ENCODE measurements at places on chromosomes 12 and 14.
A peak's percentile ranks its signal among the peaks of the same experiment; 100 is the strongest.

GRCh38 chr14:24808412-24808811 lies 174.4 kb upstream of the GZMB start:
- no peak for DNase-seq

- peak; percentile 47 for DNase-seq
These were observed 154.3 kb upstream of the CCND2 start for GRCh38 chr12:4119157-4119761.

GRCh38 chr12:89153341-89153740 lies 199.0 kb downstream of the DUSP6 start:
- no peak for DNase-seq

DNA sequence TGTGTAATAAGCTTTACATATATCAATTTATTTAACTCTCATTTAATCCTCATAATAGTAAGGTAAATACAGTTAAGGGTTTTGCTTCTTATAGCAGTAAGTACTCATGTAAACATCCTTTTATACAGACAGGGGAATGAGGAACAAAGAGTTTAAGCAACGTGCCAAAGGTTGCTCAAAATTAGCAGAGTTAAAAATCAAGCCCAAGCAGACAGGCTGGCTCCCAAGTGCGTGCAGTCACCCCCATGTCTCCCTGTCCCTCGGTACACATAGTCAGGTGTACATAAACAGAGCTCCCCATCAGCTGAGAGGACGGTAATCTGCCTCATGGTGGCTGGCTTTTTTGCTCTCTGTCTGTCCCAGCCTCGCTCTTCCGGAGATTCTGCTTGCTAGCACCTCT lies 126.4 kb downstream of the DERA start:
- DNase-seq: no peak

- no peak for DNase-seq
These were observed 85.7 kb upstream of the LMO3 start for GRCh38 chr12:16691624-16692023.

DNA sequence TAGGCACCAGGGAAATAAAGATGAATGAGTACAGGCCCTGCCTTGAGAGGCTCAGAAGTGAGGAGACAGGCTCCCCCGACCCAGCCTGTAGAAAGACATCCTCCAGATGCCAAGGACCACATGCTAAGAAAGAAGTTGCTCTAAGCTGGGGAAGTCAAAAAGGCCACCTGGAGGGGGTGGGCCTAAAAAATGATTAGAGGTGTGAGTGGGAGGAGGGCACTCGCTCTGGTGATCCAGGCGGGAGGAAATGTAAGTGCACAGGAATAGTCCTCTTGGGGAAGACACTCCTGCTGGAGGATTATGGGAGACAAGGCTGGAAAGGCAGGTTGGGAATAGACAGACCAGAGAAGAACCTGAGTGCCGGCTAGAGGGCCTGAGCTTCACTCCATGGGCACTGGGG lies 32.2 kb downstream of the SMUG1 start:
- no peak for DNase-seq

DNA sequence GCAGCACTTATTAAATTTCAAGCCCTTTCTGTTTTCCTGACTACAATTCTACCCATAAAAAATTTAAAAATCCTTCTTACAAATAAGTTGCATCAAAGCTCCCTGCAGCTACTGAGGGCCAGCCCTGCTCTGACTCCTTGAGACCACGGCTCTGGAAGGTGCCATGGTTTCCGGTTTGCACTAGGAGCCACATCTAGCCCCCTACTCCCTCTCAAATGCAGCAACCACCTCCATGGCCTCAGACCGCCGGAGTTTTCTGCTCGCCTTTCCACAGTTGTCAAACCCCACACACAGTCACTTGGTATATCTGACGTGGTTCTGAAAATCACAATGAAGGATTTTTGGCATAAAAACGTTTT lies 30.1 kb downstream of the P2RX4 start:
- DNase-seq: no peak

Measured in stimulated activated CD8-positive, alpha-beta memory T cell treated with anti-CD3 and anti-CD28 coated beads, Interleukin-2, amount 100 ng/mL, for 48 hours (primary cell).